ENCODE measurements at places on chromosomes 6 and 20.

- no peaks in the 10 kb centered on the region for H3K4me1 ChIP-seq
- no peak overlapping the region for H3K27ac ChIP-seq
- peaks cover 35% of the 10 kb centered on the region for H3K36me3 ChIP-seq
Observed at GRCh38 chr6:143441010-143441409, 9.5 kb downstream of the ADAT2 start.

- H3K27ac ChIP-seq: no peak overlapping the region
- H3K4me1 ChIP-seq: peaks cover 19% of the 10 kb centered on the region
- DNase-seq: no peak
- H3K36me3 ChIP-seq: no peaks in the 10 kb centered on the region
Observed at GRCh38 chr6:14035071-14035847, 82.3 kb upstream of the CD83 start.

DNA sequence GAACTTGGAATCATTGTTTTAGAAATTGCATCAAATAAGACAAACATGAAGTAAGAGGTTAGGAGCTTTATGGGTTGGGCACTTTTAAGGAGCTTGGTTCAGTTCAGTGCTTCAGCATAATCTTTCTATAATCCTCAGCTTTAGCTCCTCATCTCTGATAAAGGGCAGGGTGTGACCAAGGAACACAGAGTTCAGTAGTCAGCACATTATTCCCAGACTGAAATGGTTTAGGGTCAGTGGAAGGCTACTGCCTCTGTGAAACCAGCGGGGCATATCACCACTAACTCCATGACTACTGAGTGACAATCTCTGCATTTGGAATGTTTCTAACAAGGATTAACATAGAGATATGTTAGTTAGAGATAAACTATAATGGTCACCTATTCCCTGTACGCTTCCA is 36.9 kb downstream of the CRYBG1 start:
- no peak for DNase-seq
- no peak overlapping the region for H3K4me3 ChIP-seq
- no peaks in the 10 kb centered on the region for H3K36me3 ChIP-seq
- H3K4me1 ChIP-seq: no peaks in the 10 kb centered on the region
- H3K27me3 ChIP-seq: peaks cover 13% of the 10 kb centered on the region

DNA sequence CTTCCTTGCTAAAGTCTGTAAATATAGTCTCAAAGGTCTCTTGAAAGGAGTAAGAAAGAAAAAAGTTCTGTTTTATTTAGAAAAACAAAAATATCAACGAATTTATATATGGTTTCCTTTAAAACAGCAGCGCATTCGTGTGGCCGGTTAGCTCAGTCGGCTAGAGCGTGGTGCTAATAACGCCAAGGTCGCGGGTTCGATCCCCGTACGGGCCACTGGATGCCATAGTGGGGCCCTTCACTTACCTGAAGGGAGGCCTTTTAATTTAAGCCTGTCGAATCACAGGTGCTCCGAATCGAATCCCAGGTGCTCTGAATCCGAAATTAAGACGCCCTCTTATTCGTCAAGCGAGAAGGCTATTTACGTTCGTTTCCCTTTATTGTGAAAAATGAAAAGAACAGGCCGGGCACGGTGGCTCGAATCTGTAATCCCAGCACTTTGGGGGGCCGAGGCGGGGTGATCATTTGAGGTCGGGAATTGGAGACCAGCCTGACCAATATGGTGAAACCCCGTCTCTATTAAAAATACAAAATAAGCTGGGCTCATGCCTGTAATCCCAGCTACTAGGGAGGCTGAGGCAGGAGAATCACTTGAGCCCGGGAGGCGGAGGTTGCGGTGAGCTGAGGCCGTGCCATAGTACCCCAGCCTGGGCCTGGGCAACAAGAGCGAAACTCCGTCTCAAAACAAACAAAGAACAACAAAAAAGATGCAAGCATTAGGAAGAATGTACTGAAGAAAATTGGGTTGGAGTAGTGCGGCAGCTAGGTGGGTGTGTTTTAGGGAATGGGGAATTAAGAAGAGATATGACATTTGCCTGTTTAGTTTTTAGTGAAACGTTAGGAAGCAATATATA is 195.8 kb upstream of the ZNF184 start:
- H3K4me3 ChIP-seq: no peak overlapping the region
- H3K27ac ChIP-seq: peak overlapping the region; percentile 53
- H3K27me3 ChIP-seq: peaks cover 64% of the 10 kb centered on the region
- H3K4me1 ChIP-seq: peaks cover 26% of the 10 kb centered on the region
- DNase-seq: no peak

GRCh38 chr6:113570161-113570560 is 287.0 kb upstream of the MARCKS start:
- H3K4me3 ChIP-seq: no peak overlapping the region

DNA sequence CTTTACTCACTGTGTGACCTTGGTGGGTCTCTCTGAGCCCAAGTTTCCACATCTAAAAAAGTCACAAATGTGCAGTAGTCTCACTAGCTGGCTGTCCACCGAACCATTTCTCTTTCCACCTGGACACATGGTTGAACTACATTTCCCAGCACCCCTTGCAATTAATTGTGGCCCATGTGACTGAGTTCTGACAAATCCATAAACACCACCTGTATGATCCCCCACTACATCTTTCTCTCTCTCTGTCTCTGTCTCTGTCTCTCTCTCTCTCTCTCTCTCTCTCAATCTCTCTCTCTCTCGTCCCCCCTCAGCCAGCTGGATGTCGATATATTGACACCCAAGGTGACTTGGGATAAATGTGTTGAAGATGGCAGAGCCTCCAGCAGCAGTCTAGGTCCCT is 42.8 kb downstream of the SNHG17 start:
- DNase-seq: no peak
- H3K4me3 ChIP-seq: no peak overlapping the region
- H3K27me3 ChIP-seq: peaks cover 9% of the 10 kb centered on the region
- no peak overlapping the region for H3K27ac ChIP-seq
- no peaks in the 10 kb centered on the region for H3K36me3 ChIP-seq
- no peaks in the 10 kb centered on the region for H3K4me1 ChIP-seq

DNA sequence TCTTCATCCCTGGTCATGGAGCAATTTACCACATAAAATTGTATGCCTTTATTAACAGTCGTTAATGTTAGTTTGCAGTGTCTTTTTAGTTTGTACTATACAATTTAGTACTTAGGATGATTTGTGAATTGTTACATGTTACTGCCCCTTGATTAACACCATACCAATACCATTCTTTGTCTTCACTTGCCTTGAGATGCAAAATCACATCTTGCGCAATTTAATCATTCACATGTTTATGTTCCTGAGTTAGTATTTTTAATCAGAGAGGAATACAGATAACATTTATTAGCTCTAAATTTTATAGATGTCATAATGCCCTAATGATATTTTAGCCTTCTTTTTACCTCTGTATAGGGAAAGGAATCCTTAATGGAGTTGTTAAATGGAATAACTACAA is 114.1 kb downstream of the SCAF8 start:
- peaks cover 7% of the 10 kb centered on the region for H3K4me1 ChIP-seq
- no peak overlapping the region for H3K4me3 ChIP-seq
- no peak overlapping the region for H3K27ac ChIP-seq
- H3K36me3 ChIP-seq: peaks cover 42% of the 10 kb centered on the region

DNA sequence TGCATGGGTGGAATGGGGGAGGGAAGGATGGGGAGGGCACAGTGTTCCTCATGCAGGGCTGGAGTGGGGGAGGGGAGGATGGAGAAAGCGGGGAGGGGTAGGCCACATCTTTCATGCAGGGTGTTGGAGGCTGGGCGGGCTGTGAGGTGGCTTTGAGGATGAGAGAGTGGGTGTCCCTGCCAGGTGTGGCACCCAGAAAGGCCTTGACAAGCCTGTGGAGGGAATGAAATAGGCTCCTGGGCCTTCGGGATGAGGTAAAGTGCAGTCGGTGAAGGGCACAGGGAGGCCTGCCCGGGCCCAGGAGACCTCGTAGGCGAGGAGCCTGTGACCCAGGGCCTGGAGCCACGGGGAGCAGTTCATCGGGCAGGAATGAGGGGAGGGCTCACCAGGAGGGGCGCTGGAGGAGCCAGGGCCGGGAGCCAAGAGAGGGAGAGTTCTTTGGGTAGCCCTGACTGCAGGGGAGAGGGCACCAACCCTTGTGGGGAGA is 7.6 kb downstream of the CEBPB start:
- DNase-seq: no peak
- H3K4me3 ChIP-seq: no peak overlapping the region
- peaks cover 17% of the 10 kb centered on the region for H3K4me1 ChIP-seq
- no peaks in the 10 kb centered on the region for H3K27me3 ChIP-seq
- no peak overlapping the region for H3K27ac ChIP-seq
- H3K36me3 ChIP-seq: peaks cover 18% of the 10 kb centered on the region

GRCh38 chr6:99613705-99614429 is 7.2 kb downstream of the PRDM13 start:
- H3K4me1 ChIP-seq: peaks cover 17% of the 10 kb centered on the region
- peaks cover 69% of the 10 kb centered on the region for H3K27me3 ChIP-seq
- peak; percentile 46 for DNase-seq
- no peak overlapping the region for H3K27ac ChIP-seq
- no peaks in the 10 kb centered on the region for H3K36me3 ChIP-seq

GRCh38 chr6:124683507-124683906 is 278.7 kb upstream of the RNF217 start:
- H3K27me3 ChIP-seq: no peaks in the 10 kb centered on the region
- no peaks in the 10 kb centered on the region for H3K4me1 ChIP-seq
- H3K36me3 ChIP-seq: no peaks in the 10 kb centered on the region
- H3K27ac ChIP-seq: no peak overlapping the region

DNA sequence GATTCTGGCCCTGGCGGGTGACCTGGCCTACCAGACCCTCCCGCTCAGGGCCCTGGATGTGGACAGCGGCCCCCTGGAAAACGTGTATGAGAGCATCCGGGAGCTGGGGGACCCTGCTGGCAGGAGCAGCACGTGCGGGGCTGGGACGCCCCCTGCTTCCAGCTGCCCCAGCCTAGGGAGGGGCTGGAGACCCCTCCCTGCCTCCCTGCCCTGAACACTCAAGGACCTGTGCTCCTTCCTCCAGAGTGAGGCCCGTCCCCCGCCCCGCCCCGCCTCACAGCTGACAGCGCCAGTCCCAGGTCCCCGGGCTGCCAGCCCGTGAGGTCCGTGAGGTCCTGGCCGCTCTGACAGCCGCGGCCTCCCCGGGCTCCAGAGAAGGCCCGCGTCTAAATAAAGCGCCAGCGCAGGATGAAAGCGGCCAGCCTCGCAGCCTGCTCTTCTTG is 868 bp upstream of the SLC2A4RG start:
- H3K27me3 ChIP-seq: no peaks in the 10 kb centered on the region
- peak overlapping the region; percentile 44 for H3K4me3 ChIP-seq
- H3K36me3 ChIP-seq: peaks cover 19% of the 10 kb centered on the region
- H3K27ac ChIP-seq: no peak overlapping the region
- peaks cover 30% of the 10 kb centered on the region for H3K4me1 ChIP-seq
- no peak for DNase-seq

DNA sequence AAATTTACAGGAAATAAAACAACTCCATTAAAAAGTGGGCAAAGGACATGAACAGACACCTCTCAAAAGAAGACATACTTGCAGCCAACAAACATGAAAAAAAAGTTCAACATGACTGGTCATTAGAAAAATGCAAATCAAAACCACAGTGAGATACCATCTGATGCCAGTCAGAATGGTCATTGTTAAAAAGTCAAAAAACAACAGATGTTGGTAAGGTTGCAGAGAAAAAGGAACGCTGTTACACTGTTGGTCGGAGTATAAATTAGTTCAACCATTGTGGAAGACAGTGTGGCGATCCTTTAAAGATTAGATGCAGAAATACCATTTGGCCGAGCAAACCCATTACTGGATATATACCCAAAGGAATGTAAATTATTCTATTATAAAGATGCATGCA is 858.0 kb upstream of the FLRT3 start:
- no peak overlapping the region for H3K27ac ChIP-seq
- no peak overlapping the region for H3K4me3 ChIP-seq
- H3K36me3 ChIP-seq: no peaks in the 10 kb centered on the region
- H3K4me1 ChIP-seq: peaks cover 29% of the 10 kb centered on the region
- no peak for DNase-seq
- H3K27me3 ChIP-seq: no peaks in the 10 kb centered on the region

Data from activated B cell treated with CpG ODN at 0.5 μM for 24 hours (primary cell).